GM20000 (cell line): ENCODE measurements at places on chromosomes 7 and 10.

DNA sequence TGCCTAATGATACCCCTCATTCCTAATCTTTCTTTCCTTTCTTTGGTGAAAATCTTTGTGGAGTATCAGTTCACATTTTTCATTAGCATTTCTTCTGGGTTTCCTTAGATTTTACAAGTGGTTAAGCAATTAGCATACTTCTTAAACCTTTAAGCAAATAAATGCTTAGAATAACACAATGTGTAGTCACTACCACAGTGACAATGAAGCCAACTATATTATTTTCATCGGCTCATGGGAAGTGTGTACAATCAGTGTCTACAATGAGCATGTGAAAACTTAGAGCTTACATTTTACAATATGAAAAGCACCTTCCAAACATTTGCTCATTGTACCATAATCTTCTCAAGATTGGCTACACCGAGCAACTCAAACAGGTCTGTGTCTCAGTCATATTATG is 176.2 kb upstream of the PLXNA4 start:
- no peak for DNase-seq

DNA sequence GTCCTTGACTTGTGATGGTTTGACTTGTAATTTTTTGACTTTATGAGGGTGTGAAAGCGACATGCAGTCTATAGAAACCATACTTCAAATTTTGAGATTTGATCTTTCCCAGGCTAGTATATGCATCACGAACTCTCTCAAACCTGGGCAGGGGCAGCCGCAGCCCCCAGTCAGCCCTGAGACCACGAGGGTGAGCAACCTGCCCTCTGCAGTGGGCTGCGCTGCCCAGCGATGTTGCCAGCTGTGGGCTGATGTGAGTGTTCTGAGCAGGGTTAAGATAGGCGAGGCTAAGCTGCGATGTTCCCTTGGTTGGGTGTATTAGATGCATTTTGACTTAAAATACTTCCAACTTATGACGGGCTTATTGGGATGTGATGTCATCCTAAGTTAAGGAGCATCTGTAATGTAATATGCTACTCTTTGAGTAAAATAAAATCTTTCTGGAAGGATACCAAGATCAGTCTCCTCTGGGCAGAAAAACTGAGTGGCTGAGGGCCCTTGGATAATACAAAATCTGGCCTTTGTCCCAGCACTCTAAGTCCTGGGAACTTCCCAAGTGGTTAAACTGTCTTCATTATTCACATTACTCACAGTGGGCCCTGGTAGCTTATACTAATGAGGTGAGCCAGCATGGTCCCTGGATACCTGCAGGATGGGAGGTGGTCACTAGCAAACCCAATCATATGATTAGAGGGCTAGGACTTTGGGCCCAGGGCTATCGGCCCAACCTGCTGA is 28.4 kb upstream of the CNPY1 start:
- DNase-seq, result no peak

DNA sequence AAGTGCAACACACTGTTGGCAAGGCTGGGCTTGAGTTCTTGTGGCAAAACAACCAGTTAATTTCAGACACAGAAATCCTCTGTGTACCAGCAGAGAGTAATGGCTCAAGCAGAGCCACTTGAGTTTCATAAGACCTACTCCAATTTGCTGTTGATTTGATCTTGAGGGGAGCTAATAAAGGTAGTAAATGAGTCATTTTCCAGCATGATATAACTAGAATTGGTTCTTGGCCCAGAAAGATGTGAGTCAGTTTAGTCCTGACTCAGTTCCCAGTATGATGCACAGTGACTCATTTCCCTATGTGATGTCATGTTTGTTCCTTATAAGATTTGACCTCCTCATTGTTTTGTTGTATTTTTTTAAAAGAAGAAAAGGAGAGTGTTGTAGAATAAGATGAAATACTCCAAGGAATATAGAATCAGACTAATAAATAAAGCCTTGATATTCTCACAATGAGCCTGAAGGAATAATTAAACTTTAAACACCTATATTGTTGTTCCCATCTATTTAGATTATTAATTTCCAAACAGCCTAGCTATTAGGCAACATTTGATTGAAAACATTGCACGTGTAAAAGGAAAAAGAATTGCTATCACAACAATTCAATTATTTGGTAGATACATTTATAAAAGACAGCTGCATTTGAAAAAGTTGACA is 186.2 kb downstream of the REEP3 start:
- DNase-seq, result peak; percentile 51

DNA sequence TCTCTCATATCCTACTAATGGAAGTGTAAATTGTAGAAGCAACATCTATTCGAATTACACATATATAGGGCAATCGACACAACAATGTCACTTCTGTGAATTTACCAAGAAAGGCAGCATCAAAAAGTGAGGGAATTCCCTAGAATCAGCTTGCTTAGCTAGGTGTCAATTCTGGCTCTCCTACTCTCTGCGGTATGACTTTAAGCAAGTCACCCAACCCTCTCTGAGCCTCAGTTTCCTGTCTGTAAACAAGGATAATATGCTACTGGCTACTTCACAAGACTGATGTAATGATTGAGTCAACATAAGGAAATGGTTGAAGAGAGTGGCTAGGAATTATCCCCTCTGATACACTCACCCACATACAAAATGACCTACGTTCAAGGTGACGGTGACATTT is 19.4 kb downstream of the CCDC6 start:
- DNase-seq, result no peak

DNA sequence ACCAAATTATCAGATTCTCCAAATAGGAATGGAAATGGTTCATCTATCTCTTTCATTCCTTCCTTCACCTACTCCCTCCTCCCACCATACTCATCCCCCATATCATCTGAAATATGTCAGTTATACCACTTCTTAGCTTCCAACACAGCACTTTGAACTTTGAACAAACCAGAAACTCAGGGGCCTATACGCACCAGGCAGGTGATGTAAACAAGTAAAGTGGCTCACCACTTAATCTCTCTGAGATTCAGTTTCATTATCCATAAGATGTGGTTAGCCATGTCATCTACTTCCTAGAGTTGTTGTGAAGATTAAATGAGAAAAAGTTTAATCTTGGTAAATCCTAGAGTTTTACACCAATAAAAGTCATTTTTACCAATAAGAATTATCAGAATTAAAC is 65.9 kb upstream of the LRRN3 start:
- DNase-seq, result no peak

DNA sequence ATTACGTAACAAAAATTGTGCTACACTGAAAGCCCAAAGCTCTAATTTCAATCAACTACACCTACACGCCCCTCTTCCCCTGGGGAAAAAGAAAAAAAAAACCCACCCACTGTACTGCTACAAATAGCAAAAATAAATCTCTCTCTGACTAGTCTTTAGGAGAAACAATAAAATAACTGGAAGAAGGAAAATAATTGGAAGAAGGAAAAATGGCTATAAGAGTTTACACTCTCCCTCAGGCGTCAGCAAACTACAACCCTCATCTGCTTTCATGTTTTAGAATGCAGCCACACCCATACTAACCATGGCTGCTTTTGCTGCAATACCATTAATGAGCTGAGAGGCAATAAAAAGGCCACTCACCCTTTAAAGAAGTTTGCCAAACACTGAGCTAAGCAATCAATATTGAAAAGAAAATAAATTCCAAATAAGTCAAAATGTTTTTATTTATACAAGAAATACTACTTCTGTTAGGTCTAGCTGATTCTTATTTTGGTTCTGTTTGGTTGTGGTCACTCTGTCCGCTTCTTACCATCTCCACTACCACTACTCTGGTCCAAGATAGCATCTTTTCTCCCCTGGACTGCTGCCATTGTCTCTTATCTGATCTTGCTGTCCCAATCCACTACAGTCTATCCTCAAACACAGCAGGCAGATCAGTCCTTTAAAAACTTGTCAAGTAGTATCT is 3.8 kb downstream of the MINDY3 start:
- DNase-seq, result no peak

DNA sequence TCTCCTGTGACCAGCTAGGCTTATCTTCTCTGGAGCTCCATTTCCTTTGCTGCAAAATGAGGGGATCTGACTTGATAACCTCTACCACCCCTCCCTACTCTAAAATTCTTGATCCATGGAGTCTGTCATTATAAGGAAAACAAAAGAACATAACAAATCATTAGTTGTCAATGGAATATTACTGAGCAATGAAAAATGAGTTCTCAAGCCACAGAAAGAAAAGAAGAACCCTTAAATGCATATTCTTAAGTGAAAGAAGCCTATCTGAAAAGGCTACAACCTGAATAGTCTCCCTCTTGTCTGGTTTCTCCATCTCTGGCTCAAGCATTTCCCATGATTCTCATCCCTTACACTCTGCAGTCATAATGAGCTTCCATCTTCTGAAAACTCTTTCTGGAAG is 110.4 kb downstream of the PRKCQ start:
- no peak for DNase-seq

- DNase-seq, result no peak
These were observed 65.1 kb downstream of the GNA12 start for GRCh38 chr7:2779051-2779450.

- DNase-seq, result peak; percentile 33
These were observed 97.5 kb downstream of the SKIDA1 start for GRCh38 chr10:21427804-21428481.

GRCh38 chr10:82674036-82674435 is 799.0 kb downstream of the NRG3 start:
- DNase-seq, result no peak

- DNase-seq, result no peak
These were observed 64.6 kb downstream of the CYP26A1 start for GRCh38 chr10:93138113-93138870.

- DNase-seq, result no peak
These were observed 618.4 kb upstream of the SEMA3D start for GRCh38 chr7:85805249-85805648.

DNA sequence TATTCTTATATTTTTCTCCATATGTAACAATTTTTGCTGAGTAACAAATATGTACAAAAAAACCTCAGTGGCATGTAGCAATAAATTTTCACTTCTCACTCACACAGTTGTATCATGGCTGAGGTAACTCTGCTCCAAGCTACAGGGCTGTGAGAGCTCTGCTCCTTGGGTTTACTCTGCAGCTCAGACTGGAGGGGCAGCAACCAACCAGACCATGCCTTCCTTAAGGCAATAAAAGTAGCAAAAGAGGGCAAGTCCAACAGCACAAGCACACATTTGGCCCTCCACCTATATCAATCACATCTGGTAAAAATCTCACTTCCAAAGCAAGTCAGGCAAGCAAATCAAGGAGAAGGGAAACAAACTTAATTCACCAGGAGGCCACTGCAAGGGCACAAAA is 102.9 kb downstream of the CRPPA start:
- no peak for DNase-seq

GRCh38 chr7:34277016-34277802 is 371.9 kb downstream of the BMPER start:
- DNase-seq, result peak; percentile 6

DNA sequence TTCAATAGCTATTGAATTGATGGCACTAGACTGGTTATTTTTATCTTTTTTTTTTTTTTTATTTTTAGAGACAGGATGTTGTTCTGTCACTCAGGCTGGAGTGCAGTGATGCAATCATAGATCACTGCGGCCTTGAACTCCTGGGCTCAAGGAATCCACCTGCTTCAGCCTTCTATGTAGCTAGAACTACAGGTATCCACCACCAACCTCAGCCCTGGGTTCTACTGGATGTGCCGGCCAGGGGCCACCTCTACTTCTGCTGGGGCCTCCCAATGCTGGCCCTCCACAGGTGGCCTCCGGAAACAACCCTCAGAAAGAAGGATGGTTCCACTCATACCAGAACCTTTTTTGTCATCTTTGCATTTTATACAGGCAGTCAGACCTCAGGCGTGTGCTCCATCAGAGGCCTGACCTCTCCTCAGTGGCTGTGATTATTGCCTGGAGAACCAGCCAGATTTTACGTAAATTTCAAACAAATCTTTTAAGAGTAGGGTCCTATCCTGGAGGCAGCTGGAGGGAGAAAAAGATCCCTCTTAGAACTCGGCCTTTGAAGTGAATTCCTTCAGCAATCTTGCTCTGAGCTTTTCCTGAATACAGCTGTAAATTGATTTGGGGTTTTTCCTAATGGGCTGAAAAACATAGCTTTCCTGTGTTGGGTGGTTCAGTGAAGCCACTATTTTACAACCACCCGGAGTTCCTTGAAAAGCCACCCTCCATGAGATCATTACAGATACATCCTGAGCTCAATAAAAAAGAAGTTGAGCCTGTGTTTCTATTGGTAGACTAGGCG is 110.0 kb downstream of the SPAG6 start:
- no peak for DNase-seq

DNA sequence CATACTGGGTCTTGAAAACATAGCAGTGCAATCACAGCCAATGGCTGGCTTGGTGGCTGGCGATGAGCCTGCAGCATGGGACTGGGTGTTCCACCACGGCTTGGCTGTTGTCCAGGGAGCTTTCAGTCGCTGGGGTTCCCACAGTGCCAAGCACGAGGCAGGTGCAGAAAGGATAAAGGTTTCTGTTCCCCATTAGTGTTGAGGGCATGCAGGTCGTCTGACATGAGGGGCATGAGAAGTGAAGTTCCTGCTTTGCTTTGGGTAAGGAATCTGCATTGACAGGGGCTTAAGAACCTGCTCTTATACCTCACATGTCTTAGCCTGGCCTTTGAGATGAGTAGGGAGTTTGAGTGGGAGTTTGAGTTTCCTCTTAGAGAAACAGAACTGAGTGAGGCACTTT is 9.0 kb upstream of the CFTR start:
- peak; percentile 15 for DNase-seq

DNA sequence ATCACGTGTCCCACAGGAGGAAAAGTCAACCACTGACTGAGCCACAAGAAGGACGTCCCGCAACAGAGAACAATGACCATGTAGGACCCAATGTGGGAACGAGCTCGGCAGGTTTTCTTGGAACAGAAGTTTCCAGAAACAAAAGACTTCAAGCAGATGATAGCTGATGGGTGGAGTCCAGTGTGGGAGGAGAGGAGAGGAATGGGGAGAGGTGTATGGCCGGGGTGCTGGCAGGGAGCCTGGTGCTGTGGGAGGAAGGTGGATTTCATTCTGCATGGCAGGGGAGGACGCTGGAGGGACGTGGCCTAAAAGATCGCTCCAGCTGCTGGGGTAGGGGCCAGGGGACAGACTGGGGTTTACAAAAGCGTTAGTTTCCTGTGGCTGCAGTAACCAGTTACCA is 48.5 kb upstream of the LMTK2 start:
- DNase-seq, result no peak

GRCh38 chr10:18456984-18457383 is 194.4 kb downstream of the NSUN6 start:
- no peak for DNase-seq

GRCh38 chr7:95330204-95330960 is 6.0 kb upstream of the PON1 start:
- peak; percentile 60 for DNase-seq

DNA sequence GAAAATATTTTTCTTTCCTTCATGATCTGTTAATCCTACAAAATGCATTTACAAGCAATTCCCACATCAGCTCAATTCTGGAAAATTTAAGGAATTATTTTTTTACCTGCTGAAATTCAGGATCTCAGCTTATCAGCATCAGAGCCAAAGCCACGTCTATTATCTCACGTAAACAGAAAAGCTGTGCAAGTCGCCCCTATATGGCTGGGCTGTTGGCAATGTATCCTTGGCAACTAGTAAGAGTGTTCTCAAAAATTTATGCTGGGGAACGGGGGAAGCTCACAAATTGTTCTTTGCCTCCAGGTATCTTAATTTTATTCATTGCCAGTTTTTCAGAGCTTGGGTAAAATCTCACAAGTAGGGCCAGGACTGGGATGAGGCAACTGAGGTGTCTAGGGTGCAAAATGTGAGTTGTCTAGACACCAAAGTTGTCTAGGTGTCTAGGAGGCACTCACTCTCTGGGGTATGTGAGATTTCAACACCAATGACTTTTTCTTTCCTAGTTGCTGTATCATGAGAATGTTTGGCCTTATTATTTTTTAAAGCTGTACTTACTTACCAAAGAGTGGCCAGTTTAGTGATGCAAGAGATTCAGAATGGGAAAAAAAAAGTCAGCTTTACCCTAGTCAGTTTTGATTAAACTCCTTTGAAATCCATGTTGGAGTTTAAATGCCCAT is 5.1 kb downstream of the GSTO2 start:
- DNase-seq, result no peak
